ENCODE measurements at places on chromosomes 16 and 17.
A peak's percentile ranks its signal among the peaks of the same experiment; 100 is the strongest.

- DNase-seq, result no peak
These were observed 452.1 kb downstream of the WWOX start for GRCh38 chr16:78551487-78552085.

DNA sequence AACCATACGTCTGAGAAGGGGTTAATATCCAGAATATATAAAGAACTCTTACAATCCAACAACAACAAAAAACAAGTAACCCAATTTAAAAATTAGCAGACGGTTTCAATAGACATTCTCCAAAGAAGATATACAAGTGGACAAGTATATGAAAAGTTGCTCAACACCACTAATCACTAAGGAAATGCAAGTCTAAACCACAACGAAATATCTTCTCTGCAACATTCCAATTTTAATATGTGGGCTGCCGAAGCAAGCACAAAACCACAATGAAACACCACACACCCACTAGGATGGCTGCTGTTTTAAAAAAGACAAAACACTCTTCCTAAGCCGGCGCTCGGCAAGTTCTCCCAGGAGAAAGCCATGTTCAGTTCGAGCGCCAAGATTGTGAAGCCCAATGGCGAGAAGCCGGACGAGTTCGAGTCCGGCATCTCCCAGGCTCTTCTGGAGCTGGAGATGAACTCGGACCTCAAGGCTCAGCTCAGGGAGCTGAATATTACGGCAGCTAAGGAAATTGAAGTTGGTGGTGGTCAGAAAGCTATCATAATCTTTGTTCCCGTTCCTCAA lies 5.9 kb upstream of the SLC13A2 start:
- DNase-seq, result no peak

DNA sequence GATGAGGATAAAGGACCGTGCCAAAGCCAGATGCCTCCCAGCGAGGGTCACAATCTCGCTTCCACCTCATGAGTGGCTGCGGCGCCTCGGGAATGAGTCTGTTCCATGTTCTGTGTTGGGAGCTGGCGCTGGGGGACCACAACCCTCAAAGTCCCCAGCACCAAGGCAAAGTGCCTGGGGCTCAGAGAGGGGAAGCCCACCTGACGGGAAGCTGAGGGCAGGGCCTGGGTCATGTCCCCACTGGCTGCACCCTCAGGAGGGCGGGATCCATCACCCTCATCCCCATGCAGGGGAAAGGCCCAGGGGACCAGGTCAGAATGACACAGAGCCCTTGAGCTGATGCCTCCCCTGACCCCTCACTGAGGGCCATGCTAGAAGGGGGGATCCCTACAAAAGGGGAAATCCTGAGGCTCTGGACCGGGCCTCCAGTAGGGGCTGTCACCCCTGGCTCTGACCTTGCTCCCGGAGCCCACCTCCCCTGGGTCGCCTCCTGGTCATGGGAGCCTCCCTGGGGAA lies 151.3 kb upstream of the PLCG2 start:
- DNase-seq, result no peak

DNA sequence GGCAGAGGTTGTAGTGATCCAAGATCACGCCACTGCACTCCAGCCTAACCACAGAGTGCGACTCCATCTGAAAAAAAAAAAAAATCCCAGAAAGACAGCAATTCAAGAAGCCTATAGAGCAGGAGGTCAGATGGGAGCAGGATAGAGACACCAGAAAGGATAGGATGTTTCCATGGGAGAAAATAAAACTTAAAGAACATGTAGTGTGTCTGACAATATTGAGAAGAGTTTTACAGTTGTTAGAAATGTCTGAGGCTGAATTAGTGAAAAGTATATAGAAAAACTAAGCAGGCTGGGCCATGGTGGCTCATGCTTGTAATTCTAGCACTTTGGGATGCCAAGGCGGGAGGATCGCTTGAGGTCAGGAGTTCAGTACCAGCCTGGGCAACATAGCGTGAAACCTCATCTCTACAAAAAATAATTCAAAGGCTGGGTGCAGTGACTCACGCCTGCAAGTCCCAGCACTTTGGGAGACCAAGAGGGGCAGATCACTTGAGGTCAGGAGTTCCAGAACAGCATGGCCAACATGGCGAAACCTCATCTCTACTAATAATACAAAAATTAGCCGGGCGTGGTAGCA lies 15.3 kb upstream of the TRIM37 start:
- no peak for DNase-seq

GRCh38 chr17:82901856-82902255 lies 62.0 kb upstream of the ZNF750 start:
- DNase-seq, result no peak

DNA sequence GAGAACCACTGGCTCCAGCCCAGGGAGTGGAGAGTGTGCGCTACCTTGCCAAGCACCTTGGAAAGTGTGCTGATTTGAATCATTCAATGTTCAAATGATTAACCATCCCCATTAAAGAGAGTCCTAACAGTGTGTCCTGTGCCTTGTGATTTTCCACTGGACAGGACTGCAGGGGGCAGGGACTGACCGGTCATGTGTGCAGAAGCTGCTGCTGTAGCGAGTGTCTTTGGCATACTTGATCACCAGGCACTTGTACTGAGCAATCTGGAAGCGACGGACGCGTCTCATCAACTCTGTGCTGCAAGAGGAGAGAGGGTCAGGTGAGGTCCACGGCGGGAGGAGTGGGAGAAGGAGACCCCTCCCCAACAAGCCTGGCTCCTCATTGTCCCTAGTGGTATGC lies 2.0 kb downstream of the TK1 start:
- DNase-seq, result no peak

DNA sequence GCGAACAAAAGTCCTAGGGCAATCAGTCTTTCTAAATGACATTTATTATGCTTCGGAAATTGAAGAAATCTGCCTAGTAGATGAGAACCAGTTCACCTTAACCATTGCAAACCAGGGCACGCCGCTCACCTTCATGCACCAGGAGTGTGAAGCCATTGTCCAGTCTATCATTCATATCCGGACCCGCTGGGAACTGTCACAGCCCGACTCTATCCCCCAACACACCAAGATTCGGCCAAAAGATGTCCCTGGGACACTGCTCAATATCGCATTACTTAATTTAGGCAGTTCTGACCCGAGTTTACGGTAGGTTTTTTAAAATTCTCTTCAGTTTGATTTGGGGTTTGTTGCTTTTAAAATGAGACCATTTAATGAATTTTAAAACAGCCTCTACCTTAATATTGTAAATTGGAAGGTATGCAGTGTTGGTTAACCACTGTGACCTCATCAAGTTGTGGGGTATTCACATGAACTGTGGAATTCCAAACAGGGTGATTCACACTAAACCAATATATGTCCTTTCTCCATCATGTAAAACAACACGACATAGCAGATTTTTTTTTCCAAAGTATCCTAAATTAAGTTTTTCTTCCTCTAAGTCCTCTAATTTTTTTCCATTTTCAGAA lies 6.2 kb upstream of the EVI2A start:
- DNase-seq, result no peak

- no peak for DNase-seq
These were observed 47.6 kb downstream of the XPO6 start for GRCh38 chr16:28164140-28164539.

GRCh38 chr16:77353587-77354263 lies 81.1 kb downstream of the ADAMTS18 start:
- no peak for DNase-seq

- DNase-seq, result no peak
These were observed 12.7 kb downstream of the WFIKKN2 start for GRCh38 chr17:50848039-50848438.

DNA sequence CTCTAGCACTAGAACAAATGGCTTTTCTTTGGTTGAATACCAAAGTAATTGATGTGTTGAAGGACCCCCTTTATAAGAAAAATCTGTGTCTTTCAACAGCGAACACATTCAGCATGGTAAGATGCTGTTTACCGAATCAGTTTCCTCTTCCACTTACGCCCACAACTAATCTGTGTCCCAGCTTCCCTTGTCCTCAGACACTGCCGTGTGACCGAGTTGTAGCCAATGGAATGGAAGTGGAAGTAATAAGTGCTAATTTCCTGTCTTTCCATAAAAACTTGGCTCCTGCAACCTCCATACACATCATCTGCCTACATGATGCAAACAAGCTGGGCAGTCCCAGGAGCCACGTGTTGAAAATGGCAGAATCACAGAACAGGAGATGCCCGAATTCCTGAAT lies 10.4 kb downstream of the CDIPT start:
- peak; percentile 12 for DNase-seq

- DNase-seq, result no peak
These were observed 140.7 kb downstream of the IRX3 start for GRCh38 chr16:54145881-54146280.

DNA sequence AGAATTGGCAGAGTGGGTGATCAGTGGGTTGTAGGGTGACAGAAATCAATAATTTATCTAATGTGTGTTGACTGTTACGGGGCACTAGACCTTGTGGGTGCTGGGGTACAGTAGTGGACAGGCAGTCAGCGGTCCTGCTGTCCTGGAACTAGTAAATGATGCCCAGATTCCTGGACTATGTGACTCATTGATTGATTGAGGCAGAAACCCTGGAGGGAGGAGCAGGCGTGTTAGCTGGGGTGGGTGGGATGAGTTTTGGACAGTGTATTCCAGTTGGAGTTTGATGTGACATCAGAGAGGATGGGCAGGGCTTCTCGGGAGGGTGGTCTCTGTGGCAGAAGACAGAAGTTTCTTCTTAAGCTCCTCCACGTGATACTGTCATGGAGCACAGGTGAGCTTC lies 24.4 kb downstream of the PRMT7 start:
- no peak for DNase-seq

- no peak for DNase-seq
These were observed 17.4 kb upstream of the OR1F1 start for GRCh38 chr16:3170440-3171180.

GRCh38 chr17:70552230-70552981 lies 383.1 kb downstream of the KCNJ2 start:
- peak; percentile 44 for DNase-seq

DNA sequence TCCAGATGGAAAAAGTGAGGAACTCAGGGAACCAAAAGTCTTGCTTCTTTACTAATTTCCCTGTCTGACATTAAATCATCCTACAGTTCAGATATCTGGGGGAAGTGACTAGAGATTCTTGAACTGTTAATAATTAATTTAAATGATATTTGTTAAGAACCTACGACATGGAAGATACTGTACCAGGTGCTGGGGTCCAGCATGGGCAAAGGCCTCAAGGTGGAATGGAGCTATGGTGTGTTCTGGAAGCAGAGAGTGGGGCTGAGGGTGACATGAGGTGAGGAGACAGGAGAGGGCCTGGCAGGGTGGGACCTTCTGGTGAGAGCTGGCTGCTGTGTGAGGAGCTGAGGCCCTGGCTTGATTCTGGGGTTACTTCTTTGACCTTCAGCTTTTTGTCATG lies 6.0 kb upstream of the CCL2 start:
- DNase-seq, result no peak

DNA sequence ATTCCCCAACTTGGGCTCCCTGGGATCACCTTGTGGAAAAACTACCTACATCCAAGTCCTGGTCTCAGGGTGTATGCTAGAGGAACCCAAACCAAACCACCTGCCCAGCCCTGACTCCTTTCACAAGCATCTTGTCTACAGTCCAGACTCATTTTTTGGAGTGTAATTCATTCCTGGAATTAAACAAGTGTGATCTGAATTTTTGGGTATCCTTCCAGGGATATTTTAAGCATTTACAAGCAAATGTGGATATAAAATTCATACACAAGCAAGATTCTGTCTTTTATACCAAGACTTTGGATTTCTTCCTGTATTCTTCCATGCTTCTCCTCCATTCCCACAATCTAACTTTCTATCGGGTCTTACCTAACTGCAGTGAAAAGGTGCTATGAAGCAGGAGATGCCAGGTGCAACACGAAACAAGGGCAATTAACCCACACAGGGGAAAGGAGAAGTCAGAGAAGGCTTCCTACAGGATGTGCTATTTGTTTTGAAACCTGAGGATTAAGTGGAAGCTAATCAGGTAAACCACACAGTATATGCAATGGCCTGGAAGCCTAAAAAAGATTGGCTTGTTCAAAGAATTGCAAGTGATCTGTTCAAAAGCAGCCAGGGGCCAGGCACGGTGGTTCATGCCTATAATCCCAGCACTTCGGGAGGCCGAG lies 417.2 kb upstream of the C16orf82 start:
- no peak for DNase-seq

GRCh38 chr17:39739885-39740356 lies 2.2 kb downstream of the GRB7 start:
- no peak for DNase-seq

- no peak for DNase-seq
These were observed 17.8 kb downstream of the CDH16 start for GRCh38 chr16:66900721-66901441.

- DNase-seq, result no peak
These were observed 5.9 kb upstream of the HSD11B2 start for GRCh38 chr16:67425061-67425460.

- DNase-seq, result no peak
These were observed 5.2 kb downstream of the P4HB start for GRCh38 chr17:81854974-81855774.

DNA sequence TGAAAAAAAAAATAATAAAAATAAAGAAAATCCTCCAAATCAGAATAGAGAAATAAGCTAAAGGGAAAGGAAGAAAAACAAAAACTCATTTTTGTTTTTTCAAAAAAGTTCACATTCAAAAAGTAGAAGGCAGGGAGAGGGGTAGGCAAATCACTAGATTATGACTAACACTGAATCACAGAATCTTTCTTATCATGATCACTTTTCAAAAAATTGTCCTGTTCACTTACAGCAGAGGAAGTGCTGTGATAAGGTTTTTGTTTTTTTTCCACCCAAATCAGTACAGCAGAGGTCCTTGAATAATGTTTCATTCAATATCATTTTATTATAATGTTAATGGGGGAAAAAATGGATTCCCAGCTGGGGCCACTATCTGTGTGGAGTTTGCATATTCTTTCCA lies 106.4 kb downstream of the CA4 start:
- no peak for DNase-seq

All from right renal pelvis (tissue), 4 donors.